ENCODE measurements at places on chromosomes 5 and 9. TPM values are rescaled to one million over a fixed set of nuclear protein-coding genes. Genes with fewer than 3 reads are reported as not detected.

WWC1 gene
- 1.5 TPM for total RNA-seq

TMEM252 gene
- not detected for total RNA-seq

DNA sequence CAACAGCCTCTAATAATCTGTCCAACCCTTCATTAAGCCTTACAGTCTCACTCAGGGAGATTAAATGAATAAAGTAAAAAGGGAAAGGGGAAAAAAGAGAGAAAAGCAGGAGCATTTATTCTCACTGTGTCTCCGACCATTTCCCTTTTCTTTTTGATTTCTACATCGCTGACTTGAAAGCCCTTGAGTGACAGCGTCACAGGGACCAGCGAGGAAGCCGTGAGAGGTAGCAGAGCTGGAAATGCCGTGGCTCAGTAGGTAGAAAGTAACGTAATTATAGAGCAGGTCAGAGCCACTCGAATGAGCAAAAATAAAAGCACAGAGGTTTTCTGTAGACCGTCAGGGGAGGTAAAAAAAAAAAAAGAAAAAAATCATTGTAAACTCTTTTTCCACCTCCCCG is 52.4 kb downstream of the ASS1 start:
- DNase-seq, result no peak

DNA sequence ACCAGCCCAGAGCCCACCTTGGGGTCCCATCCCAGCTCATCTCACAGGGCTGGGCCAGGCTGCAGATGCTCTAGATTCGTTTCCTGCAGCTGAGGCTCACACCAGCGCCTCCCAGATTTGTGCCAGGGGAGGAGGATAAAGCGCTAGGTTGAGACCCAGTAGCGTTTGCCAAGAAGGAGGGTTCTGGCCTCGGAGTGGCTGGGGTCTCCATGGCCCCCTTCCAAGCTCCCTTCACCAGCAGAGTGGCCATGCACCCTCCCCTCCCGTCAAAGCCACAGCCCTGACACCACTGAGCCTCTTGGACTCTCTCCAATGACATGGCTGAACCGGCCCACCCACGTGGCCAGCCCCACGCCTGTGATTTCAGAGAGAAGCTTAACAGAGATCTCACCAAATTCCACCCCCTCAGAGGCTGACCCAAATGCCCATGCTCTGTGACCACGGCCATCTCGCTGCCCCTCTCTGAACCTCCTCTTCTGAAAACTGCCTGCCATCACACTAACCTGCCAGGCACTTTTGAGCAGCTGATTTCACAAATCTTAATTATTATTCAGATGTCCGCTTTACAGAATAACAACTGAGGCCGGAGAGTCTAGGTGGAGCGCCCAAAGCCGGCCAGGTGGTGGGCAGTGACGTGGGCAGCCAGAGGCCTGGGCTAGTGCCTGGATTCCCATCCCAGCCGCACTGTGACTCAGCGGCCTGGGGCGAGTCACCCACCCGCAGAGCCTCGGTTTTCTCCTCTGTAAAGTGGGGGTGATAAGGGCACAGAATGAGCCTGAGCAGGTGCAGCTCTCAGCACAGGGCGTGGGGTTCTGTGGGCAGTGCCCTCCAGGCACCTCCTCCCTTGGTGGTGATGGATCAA is 155.7 kb downstream of the C9orf50 start:
- no peak for DNase-seq

DNA sequence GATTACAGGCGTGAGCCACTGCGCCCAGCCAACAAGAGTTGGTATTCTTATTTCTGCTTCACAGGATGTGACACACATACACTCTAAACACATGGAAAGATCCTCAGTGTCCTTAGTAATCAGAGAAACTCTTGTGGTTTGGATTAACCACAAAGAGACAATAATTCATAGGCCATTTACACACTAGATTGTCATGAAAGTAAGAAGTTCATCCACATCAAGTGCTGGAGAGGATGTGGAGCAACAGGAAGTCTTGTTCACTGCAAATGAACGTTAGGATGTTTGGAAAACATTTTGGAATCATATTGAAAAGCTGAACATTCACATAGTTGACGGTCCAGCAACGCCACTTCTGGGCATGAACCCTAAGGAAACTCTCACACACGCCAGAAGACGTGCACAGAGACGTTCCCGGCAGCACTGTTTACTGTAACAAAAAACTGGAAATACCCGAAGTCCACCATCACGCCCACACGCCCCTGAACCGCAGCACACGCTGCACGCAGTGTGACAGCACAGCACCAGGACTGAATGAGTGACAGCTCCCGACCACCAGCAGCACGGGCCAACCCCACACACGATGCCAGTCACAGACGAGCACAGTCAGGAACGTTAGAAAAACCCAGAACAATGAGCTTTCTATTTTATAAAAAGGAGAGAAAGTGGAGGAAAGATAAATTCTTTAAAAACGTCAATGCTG is 87.6 kb downstream of the COL23A1 start:
- no peak for DNase-seq

MELK gene
- 7.2 TPM for total RNA-seq

INSYN2B gene
- total RNA-seq, result not detected

- no peak for DNase-seq
Observed at GRCh38 chr5:110413856-110414255, 312.6 kb downstream of the TMEM232 start.

DNA sequence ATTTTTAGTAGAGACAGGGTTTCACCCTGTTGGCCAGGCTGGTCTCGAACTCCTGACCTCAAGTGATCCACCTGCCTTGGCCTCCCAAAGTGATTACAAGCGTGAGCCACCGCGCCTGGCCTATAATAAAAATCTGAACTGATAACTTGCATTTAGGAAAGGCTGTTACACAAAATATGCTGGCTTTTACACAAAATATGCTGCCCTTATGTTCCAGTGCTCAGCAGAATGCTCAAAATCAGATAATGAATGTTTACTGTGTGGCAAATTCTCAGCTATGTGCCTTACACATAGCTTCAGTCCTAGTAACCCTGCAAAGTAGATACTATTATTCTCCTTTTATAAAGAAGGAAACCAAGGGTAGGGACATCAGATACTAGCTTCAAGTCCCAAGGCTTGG is 141.3 kb upstream of the MSX2 start:
- no peak for DNase-seq

GRCh38 chr9:129225815-129226214 is 47.8 kb upstream of the IER5L start:
- DNase-seq, result no peak

FIBCD1 gene
- not detected for total RNA-seq

- DNase-seq, result no peak
Observed at GRCh38 chr5:84487963-84488362, 103.3 kb upstream of the EDIL3 start.

DNA sequence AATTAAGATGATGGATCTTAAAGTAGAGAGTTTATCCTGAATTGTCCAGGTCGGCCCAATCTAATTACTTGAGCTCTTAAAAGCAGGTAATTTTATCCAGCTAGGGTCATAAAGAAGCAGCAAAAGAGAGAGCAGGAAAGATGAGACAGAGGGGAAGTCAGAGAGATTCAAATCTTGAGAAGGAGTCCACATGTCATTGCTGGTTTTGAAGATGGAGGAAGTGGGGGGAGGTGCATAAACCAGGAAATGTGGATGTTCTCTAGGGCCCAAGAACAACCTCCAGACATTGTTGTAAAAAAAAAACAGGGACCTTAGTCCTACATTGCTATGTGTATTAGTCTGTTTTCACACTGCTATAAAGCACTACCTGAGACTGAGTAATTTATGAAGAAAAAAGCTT is 66.4 kb downstream of the SLCO4C1 start:
- DNase-seq, result no peak

DNA sequence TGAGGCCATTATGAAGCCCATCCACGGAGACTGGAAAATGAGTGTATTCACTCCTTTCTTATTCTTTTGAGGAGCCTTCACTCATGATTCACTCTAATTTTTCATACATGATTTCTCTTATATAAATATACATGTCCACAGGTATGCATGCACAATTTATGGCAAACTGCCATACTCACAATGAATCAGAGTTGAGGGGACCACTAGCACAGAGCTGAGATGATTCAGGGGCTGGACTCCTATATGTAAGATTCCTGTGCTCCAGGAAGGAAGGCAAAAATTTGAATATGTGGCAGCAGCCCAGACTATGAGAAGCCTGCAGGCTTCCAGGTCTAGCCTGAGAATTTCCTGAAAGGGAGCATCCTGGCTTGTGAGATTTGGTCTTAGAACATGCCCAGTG is 484.6 kb downstream of the PRELID2 start:
- no peak for DNase-seq

GRCh38 chr9:7967851-7968250 is 168.3 kb upstream of the DMAC1 start:
- DNase-seq, result no peak

DNA sequence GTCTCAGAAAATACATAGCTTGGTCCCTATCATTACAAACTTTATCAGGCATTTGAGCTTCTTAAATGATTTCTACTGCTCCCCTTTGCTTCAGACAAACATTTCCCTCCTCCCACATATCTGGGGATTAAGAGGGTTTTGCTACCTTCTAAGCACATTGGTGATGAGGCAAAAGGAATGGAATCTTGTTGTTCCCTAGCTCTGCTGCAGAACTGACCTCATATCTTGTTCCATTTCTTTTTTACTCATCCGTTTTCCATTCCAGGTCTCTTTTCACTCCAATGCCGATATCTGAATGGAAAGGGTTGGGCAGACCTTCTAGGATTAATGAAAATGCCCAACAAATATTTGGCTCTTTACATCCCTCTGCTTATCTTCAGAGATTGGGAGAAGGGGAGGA is 444.6 kb downstream of the ZNF608 start:
- no peak for DNase-seq

- no peak for DNase-seq
Observed at GRCh38 chr5:109038209-109038840, 290.6 kb downstream of the FER start.

CDO1 gene
- total RNA-seq, result 136 TPM

DNA sequence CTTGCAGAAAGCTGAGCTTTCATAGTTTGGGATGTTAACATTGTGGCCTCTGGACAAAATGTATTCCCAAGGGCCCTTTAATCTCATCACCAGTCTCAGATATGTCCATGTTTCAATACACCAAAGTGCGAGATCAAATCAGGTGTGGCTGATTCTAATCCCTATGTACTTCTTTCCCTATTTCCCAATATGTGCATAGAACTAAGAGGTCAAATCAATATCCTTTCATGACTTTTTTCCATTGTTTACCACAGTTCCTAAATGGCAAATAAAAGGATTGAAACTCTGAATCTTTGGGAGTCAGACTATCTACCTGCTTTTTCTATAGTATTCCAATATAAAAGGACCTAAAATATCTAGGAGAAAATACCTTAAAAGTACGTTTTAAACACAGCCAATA is 105.0 kb downstream of the FBXO38 start:
- DNase-seq, result no peak

PCDHA9 gene
- 18.9 TPM for total RNA-seq

GLIPR2 gene
- total RNA-seq, result 84.4 TPM

GRCh38 chr5:68070591-68071281 is 144.8 kb upstream of the PIK3R1 start:
- DNase-seq, result no peak

OR13J1 gene
- total RNA-seq, result not detected

IL9 gene
- total RNA-seq, result not detected

DNA sequence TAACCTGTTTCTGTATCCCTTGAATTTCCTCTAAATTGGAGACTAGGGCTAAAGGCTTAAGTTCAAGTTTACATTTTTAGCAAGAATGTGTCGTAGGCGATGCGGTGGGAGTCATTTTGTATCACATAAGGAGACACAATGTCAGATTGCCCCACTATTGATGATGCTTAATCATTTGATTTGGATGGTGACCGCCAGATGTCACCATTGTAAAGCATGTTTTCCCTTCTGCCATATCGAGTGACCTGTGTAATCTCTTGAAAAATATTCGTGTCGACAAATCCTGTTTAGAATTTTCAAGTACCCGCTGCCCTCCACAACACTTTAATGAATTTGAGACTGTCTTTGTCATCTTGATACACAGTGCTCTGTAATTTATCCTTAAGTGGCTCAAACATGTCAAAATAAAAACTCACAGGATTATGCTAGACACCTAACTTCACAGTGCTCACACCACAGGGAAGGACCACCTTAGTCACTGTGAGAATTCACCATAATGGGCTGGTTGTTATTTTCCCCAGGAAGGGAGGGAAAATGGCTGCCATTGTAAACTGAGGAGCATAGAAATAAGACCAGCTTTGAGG is 34.5 kb upstream of the SLC46A2 start:
- DNase-seq, result no peak

DNA sequence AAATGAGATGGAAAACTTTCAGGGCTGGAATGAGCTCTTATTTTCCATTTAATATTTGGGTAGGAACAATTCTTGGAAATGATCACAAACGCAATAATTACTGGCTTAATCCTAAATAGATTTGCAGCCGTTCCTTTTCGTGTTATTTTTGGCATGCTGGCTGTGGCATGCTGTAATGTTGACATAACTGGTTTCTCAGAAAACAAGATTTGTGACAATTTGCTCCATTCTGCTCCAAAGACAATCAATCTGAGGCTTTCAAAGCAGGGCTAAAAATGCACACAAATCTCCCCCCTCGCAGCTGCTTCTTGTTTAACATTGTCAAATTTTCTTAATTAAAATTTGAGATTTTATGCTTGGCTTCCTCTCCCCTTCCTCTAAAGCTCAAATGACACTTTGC is 151.2 kb downstream of the TTC39B start:
- DNase-seq, result no peak

GRCh38 chr5:26432386-26432785 is 606.0 kb downstream of the CDH9 start:
- DNase-seq, result no peak

GRCh38 chr5:125370461-125371205 is 624.2 kb upstream of the ZNF608 start:
- no peak for DNase-seq

DNA sequence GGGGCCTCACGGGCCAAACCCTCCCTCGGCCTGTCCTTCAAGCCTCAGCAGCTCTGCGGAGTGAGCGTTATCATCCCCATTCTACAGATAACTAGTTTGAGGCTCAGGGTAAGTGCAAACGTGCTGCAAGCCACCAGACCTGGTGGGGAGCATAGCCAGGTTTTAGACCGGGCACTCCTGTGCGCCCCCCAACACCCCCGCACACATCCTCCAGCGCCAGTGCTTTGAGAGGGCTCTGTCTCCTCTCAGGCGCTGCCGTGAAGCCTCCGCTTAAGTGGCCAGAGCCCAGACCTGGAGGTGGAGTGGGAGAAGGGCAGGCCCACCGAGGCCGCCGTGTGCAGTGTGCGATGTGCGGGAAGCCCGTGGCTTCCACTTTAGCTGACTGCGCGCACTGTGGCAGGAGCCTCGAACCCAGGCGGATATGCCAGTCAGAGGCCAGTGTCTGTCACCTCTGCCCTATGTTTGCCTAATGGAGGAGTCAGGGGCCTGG is 1.6 kb upstream of the MGAT1 start:
- DNase-seq, result no peak
